Aorta (tissue), 5 donors: ENCODE measurements at places on chromosomes 5 and 9.
A peak's percentile ranks its signal among the peaks of the same experiment; 100 is the strongest.

DNA sequence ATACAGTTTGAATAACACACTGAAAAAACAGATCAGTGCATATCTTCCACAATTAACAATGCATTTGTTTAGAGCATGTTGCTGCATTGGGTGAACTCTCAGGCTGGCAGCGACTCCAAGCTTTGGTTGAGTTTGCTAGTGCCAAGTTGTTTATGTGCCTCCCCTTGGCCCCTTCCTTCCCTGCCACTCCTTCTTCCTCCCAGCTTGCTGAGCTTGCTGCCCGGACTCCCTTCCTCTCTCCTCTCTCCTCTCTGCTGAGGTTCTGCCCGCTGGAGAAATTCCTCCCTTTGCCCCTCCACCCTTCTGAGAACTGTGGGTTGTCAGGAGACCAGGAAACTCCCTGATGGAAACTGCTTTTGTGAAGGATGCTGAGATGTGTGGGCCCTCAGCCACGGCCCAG, 247.3 kb downstream of the PDZD2 start:
- DNase-seq, result no peak

- DNase-seq, result no peak
These were observed 45.7 kb downstream of the RNF145 start for GRCh38 chr5:159163701-159164046.

DNA sequence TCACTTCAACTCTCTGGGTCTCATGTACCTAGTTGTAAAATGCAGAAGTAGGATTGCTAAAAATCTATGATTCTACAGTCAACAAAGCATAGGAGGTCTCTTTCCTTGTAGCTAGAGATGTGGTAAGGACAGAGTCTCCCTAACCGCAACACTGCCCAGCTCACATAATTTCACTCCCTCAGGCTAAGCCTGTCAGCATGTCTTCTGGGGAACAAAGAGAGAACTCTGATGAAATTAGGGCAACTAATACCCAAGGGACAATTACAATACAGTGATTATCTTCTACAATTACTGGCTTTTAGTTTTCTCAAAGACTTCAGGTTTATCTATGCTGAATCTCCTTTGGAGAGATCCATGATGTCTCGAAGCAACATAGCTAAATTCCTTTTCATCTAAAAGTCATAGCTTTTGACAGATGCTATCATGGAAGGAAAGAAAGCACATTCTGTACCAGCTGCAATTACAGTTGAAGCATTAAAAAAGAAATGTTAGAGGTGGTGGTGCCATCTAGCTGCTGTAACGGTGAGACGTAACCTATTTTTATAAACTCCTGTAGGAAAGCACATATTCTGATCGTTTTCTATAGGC, 141.1 kb upstream of the TARS1 start:
- no peak for DNase-seq

DNA sequence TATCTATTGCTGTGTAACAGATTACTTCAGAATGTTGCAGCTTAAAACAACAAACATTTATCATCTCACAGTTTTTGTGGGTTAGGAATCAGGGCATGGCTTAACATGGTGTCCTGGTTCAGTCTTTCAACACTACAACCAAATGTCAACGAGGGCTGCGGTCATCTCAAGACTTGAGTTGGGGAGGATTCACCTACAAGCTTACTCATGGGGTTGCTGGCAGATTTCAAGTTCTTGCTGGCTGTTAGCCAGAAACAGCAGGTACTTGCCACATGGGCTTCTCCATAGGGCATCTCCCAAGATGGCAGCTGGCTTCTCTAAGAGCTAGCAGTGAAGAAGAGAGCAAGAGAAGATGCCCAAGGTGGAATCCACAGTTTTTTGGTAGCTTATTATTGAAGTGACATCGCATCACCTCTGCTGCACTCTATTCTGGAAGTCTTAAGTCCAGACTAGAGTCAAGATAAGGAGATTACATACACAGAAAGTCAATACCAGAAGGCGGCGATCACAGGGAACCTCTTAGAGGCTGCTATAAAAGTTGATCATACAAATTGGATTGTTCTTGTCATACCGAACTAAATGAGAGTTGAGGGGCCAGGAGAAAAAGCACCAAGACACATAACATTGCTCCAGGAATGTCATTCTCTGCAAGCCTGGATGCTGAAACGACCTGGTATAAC, 42.2 kb downstream of the C9orf153 start:
- no peak for DNase-seq

- DNase-seq, result no peak
These were observed 114.5 kb downstream of the SLC25A46 start for GRCh38 chr5:110853267-110853666.

- DNase-seq, result peak; percentile 56
These were observed 114.5 kb upstream of the LMX1B start for GRCh38 chr9:126499005-126499910.

- DNase-seq, result no peak
These were observed 136.4 kb downstream of the SLIT3 start for GRCh38 chr5:169164481-169164925.

- DNase-seq, result no peak
These were observed 158.1 kb upstream of the NREP start for GRCh38 chr5:111914966-111915636.

- no peak for DNase-seq
These were observed 55.0 kb upstream of the CPLX2 start for GRCh38 chr5:175816348-175816747.

DNA sequence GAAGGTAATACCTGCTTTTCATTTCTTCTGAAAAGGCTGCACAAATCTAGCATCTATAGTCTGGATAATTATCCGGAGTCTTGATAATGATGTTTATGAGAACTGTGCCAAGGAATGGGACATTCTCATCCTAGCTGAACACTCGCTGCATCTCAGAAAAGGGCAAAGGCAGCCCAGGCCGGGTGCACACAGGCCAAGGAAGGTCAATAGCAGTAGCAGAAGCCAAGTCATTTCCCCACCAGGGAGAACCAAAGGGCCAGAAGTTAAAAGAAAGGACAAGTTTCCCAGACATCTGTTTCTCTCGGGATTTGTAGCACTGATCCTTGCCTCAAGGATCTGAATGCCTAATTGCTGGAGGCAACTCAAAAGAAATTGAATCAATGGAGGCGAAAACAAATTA, 66.1 kb upstream of the ANKRD55 start:
- no peak for DNase-seq

- DNase-seq, result no peak
These were observed 3.1 kb downstream of the DMRTA1 start for GRCh38 chr9:22449719-22450118.

DNA sequence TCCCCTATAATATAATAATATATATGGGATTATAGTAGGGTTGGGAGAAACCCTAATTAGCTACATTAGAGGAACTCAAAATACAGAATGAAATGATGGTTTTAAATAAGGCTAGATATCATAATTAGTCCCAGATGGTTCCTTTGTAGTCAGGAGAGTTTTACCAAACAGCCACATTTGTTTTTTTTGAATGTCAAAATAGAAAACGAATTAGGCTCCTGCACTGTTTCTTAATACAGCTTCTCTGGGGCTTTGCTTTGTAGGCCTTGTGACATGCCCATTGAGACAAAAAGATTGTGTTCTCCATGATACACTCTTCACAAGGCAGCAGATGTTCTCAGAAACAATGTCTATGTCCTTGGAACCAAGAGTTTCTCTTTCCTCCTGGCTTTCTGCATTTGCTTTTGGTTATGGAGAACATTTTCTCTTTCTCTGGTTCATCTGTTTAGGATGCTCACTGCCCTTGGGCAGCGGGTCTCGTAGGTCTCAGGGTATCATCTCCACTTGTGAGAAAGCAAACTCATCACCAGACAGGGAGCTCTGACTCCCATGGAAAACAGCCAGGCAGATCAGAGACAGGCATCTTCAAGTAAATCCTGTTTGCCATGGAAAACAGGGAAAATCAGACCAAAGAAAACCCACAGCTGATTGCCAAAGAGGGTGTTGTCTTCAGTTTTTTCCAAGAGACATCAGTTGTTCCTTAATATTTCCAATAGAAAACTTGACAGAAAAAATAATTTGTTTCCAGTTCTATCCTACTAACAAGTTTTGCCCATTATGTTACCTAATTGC, 54.1 kb upstream of the RPS23 start:
- DNase-seq, result no peak

GRCh38 chr5:142316051-142316450, 8.8 kb downstream of the SPRY4 start:
- no peak for DNase-seq

DNA sequence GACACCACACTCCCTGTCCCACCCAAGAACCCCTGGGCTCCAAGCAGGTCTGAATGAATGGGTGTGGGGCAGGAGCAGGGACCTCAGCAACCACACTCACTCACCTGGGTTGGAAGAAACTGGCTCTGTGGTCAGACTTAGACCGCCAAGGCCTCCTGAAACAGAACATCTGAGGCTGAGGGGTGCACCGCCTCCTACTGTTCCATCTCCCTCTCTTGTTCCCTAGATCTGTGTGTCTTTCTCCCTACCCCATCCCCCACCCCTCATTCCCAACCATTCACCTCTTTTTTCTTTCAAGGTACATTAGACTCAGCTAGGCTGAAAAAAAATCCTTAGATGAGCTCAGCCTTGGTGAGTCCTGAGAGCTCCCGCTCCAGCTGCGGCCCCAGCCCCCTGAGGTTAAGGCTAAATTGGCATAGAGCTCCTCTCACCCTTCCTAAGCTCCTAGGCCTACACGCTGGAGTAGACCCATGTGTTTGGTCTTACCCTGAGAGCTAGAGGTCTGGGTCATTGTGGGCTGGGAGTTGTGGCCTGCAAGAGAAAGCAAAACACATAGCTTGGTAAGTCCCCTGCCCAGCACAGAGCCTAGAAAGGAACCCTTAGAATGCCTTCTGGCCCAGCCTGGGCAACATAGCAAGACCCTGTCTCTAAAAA, 4.8 kb downstream of the ECSCR start:
- DNase-seq, result no peak

DNA sequence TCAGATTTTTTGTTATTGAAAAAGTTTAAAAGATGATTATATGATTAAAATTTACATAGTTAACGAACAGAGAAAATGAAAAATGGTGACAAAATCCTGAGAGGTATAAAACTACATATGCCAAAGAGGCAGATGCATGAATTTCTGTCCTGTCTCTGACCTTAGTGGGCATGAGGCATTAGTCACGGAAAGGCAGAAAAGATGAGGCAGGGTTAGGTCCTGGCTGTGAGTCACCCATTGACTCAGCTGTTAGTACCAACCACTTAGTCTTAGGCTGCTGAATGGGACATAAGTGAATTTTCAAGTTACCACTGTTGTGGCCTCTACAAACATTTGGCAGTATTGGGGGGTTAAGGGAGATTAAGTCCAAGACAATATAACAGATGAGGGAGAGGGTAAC, 33.1 kb downstream of the RASA1 start:
- DNase-seq, result peak; percentile 51

- no peak for DNase-seq
These were observed 38.1 kb downstream of the CMYA5 start for GRCh38 chr5:79727451-79728355.

GRCh38 chr9:121830441-121831140, 179.2 kb downstream of the DAB2IP start:
- no peak for DNase-seq

GRCh38 chr9:128412120-128412790, 8.4 kb upstream of the CERCAM start:
- DNase-seq, result peak; percentile 77

DNA sequence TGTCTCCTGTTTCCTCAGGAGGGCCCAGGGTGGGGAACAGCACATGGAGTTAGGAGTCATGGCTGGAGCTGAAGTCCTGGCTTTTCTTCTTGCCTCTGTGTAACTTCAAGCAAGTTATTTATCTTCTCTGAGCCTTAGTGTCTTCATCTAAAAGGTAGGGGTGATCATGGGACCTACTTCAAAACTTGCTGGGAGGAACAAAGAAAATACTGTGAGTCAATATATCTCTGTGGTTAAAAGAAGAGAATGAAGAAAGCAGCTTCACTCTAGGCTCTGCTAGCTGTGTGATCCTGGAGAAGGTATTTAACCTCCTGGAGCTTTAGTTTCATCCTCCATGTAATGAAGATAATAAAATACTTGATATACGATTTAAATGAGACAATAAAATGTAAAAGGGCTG, 26.5 kb downstream of the AFAP1L1 start:
- DNase-seq, result no peak

- no peak for DNase-seq
These were observed 33.0 kb downstream of the PPARGC1B start for GRCh38 chr5:149762958-149763630.

DNA sequence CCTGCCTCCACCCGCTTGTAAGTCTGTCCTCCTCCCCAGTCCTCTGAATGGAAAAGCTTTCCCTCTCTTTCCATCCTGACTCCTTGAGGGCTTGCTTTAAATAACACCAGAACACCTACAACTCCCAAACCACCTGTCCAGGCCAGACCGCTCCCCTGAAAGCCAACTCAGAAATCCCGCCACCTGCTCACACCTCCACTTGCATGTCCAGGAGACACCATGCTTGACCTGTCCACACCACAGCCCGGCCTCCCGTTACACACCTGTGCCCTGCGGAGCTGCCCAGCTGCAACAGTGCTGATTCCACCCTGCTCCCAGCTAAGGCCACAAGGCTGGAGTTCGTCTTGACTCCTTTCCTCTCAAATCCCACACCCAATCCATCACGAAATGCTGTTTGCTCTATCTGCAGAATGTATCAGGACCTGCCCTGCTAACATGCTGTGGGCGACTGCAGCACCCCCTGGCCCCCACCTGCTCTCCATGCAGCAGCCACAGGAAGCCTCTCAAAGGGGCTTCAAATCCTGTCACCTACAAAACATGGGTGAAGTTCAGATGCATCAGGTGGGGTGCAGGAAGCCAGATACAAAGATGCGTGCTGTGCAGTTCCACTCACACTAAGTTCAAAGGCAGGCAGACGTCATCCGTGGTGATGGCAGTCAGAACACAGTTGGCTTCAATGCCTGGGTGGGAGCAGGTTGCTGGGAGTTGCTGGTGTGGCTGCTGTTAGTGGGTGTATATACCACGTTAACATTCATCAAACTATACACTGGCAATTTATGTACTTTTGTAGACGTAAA, 166.0 kb downstream of the ROR2 start:
- no peak for DNase-seq

DNA sequence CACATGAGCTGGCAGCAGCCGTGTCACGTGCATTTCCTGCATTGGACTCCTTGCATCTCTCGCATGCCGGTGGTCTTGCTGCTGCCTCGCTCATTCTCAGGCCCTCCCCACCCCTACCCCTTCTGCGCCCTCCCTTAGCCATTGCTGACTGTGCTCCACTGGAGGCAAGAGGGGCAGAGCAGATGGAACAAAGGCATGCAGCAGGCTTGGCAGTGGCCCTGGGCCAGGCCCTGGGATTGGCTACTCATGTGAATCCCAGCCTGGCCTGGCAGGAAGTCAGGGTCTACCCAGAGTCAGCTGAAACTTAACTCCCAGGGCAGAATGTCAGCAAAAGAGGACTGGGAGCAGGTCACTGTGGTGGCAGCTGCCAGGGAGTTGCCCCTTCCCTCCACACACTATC, 62.3 kb downstream of the TSTD2 start:
- DNase-seq, result no peak

- DNase-seq, result peak; percentile 80
These were observed at the start of gene TLR4 for GRCh38 chr9:117704024-117704575. TSS of gene TLR4 (plus strand) at chr9:117704403. CDS start at chr9:117704473, 70 bp downstream.

DNA sequence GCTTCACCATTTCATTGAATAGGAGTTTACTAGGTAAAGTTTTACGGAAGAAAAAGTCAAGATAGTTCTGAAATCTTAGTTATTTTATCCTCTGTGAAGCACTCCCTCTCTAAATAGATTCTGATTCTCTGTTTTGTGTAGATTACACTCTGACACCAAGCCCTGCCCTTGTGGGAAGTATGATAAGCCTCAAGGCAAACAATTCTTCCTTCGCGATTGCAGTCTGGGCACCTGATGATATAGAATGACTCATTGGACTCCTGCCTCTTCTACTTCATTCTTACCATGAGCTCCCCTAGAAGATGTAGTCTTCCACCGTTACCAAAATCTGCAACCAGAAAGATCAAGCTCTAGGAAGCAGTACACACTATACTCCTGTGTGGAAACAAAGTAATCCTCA, 626.9 kb upstream of the PTGER4 start:
- DNase-seq, result no peak

- no peak for DNase-seq
These were observed 2.8 kb downstream of the MSX2 start for GRCh38 chr5:174726916-174727793.
